ENCODE measurements at places on chromosomes 5 and 9.

DNA sequence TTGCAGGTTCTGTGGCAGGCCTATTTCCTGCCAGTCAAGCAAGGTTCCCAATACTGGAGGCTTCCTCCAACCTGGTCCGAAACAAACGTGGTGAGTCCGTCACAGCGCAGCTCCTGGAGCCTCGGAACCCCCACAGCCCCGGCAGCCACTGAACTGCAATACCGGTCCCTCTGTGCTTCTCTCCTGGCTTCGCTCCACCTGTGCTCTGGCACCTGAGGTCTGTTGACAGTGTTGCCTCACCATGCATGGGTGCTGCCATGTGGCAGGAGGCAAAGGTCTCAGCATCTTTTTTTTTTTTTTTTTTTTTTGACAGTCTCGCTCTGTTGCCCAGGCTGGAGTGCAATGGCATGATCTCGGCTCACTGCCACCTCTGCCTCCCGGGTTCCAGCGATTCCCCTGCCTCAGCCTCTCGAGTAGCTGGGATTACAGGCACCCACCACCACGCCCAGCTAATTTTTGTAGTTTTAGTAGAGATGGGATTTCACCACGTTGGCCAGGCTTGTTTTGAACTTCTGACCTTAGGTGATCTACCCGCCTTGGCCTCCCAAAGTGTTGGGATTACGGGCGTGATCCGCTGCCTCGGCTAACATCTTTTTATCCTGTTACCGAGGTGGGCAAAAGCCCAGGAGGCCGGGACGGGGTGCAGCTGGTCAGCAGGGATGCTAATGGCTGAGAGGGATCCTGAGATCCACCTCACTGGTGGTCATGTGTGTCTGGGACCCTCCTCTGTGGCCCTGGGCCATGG lies 57.1 kb upstream of the RNU6ATAC start:
- no peak for DNase-seq

DNA sequence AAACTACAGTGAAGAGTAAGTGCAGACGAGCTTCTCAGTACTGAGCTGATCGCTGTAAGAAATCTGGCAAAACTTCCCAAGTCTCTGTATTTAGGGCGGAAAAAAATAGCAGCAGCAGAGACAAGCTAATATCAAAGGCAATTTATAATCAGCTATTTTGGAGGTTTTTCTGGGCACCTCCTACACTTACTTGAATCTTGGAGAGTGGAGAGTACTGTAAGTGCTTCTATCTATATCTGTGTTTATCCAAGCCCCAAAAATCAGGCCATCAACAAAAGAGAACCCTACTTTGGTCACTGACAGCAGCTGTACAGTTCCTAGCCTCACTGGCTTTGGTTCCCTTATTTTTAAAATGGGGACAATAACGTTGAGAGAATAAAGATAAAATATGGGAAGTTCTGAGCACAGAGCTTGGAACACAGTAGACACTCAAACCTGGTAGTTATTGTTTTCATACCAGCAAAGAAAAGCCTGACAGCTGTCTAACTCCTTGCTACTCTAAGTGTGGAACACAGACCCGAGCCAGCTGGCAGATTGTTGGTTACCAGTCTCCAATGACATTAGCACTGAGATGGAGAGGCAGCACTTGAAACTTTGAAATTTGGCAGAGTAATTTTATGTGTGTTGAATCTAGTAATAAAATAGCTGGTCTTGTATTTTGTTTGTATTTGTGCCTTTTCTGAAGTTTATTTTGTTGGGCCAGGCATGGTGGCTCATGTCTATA lies 96.0 kb upstream of the SLC28A3 start:
- no peak for DNase-seq

DNA sequence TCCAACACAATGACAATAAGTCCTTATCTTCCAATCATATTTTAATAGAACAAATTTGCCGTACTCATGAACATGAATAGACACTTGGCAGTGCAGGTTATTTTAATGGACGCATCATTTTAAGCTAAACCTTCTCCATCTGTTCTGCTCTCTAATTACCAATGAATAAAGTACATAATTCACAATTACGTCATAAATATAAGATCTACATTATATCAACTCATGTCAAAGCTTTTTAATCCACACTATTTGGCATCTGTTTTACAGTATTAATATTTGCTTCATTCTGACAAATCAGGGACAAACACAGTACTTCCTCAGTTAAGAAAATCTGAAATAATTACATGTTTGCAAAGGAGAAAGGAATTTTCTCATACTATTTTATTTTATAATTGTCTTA lies 344.1 kb upstream of the DMAC1 start:
- DNase-seq: no peak

- peak; percentile 12 for DNase-seq
Measured at GRCh38 chr5:68745448-68745847, 348.4 kb upstream of the SLC30A5 start.

DNA sequence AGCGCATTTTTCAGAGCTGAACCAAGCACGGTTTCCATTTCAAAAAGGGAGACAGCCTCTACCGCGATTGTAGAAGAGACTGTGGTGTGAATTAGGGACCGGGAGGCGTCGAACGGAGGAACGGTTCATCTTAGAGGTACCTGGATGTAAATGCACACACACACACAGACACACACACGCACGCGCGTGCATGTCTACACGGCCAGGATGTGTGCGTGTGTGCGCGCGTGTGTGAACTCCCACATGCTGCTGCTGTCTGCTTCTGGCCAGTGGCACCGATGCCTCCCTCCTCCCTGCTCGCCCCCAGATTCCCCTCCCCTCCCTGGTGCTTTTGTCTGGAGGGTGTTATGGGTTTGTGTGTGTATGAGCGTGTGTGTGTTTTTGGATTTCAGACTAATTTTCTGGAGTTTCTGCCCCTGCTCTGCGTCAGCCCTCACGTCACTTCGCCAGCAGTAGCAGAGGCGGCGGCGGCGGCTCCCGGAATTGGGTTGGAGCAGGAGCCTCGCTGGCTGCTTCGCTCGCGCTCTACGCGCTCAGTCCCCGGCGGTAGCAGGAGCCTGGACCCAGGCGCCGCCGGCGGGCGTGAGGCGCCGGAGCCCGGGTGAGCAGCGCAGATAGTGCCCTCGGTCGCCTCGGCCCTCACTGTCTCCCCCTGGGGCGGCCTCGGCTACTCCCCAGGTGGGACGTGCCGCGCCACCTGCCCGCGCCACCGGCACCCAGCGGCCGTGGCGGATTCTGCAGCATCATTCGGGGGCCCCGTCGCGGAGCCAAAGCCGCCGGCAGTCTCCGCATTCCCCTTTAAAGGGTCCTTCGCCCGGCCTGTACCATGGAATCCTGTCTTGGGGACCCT lies at the start of gene NTRK2:
NTRK2 (plus strand) TSS at position 442 of the 850 bp plus-strand sequence. CDS start 1,020 bp downstream, outside the sequence.
- DNase-seq: no peak

GRCh38 chr5:103166706-103167105 lies 46.6 kb downstream of the PPIP5K2 start:
- no peak for DNase-seq

DNA sequence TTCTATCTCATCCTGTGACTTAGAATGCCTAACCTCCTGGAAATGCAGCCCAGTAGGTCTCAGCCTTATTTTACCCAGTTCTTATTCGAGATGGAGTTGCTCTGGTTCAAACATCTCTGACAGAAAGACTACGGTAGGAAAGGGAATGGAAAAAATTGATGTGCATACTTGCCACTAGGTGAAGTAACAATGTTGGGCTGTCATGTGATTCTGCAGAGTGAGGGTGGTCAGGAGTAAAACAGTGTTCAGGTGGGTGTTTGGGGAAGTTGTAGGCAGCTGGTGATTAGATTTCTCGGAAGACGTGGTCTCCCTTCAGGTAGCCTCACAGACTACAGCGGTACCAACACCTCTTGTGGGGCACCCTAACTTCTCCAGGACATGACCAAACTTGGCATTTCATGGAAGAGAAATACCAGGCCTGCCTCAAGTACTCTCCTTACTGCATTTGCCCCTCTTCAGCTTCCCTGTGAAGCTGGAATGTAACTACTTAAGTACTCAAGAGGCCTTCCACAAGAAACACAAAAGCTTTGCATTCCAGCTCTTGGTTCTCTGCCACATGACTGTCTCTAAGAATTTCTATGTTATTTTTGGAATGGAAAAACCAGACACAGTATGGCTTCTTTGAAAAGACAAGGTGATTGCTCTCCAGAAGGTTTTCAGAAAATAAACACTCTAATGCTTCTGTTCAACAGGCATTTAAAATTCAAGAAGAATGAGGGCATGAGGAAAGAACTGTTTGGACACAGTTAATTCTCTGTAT lies 17.4 kb upstream of the ENTREP1 start:
- no peak for DNase-seq

GRCh38 chr5:140591747-140592372 lies 27.2 kb downstream of the SLC35A4 start:
- DNase-seq: no peak

GRCh38 chr5:157519579-157520253 lies 55.9 kb downstream of the ADAM19 start:
- DNase-seq: peak; percentile 15

- DNase-seq: no peak
Measured at GRCh38 chr9:2424619-2425033, 197.0 kb upstream of the VLDLR start.

DNA sequence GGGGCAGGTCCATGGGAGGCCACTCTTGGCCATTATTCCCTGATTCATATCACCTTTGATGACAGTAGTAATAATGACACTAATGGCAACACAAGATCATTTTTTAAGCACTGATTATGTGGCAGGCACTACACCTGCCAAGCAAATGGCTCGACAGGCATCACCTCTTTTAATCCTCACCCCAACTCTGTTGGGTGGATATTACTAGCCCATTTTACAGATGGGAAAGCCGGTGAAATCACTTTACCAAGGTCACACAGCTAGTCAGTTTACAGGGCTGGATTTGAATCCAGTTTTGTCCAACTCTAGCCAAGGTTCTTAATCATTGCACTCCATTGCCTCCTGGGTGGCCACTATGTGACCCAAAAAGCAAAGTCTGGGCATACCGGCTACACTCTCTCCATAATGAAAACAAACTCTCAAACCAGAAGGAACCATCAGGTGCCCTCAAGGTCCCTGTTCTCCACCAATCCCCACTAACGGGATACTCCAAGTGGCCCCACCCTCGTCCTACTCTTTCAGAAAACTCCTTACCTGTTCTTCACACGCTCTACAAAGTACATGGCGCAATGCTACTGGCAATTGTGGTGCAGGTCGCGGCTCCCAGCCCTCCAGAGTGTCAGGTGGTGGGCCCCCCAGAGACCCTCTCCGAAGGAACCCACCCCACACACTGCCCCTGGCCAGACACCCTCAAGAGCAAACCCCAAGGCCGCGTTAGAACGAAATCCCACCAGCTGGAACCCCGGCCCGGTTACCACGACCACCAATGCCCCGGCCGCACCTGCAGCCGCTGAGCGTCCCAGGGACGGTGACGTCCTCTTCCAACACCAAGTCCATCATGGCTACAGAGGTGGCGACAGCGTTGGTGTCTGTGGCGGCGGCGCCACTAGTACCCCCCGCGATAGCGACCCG lies 572 bp downstream of the CDK5RAP2 start:
- peak; percentile 4 for DNase-seq

DNA sequence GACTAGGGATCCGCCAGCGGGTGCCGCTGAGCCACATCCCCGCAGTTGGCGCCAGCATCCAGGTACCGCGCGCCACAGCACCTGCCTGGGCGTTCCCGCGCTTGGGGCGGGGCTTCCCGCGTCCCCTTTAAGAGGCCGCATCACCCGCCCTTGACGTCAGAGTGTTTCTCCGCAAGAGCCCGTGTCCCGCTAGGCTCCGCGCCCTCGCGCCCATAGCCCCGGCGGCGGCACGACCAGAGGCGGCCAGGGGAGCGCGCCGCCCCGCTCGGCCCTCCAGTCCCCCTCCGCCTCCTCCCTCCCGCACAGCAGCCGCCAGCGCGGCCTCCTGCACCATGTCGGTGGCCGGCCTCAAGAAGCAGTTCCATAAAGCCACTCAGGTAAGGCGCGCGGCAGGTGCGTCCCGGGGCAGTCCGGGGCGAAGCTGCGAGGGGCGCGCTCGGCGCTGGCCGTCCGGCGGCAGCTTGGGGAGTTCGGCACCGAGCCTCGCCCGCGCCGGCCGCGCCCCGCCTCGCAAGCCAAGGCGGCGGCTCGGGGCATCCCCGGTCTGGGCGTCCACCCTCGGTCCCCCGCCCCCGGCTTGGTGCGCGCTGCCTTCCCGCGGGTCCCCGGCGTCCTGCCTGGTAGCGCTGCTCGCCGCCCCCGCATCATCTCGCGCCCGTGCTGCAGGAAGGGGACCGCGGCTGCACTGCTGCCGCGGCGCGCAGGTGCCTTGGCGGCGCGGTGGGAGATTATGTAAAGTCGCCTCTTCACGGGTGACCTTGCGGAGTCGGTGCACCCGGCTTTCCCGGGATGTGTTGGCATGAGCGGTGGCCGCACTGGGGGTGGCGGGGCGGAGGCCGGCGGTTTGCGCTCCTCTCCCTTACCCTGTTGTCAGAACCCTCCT lies at the start of gene SH3GL2:
SH3GL2 (plus strand) TSS at position 156 of the 883 bp plus-strand sequence.
- DNase-seq: no peak

DNA sequence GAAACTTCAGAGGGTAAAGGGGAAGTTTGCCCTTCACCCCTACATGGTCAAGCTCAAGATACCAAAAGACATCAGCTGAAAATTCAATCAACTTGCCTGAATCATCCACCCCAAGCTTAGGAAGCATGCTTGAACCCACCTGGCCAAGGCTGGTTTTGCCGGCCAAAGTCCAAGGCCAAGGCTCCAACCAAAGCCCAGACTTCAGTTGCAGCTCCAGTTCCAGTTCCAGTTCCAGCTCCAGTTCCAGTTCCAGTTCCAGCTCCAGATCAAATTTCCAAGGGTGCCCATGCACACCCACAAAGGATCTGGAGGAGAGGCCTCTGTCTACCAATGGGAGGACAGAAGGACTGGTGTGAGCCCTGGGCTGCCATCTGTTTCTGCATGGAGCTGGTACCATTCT lies 4.6 kb upstream of the SERINC5 start:
- DNase-seq: no peak

DNA sequence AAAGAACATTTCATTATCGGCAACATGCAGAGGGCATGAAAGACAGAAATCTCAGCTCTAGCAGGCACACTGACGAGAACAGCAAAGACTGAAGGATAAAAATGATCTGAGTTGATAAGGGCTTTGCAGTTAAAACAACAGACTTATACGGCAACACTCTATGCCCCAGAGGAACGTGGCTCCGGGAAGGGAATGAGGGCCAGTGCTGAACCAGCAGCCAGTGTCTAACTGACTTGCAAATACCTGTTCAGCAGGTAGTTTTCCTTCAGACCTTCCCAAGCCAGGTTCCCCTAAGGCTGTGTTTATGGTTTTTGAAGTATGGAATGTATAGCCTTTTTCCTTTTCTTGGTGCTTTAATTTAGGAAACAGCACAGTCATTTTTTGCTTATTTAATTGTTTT lies 121.3 kb upstream of the CDH18 start:
- no peak for DNase-seq

GRCh38 chr5:14316471-14316870 lies 173.3 kb downstream of the TRIO start:
- no peak for DNase-seq

- no peak for DNase-seq
Measured at GRCh38 chr5:66315784-66316183, 171.7 kb downstream of the SREK1 start.
